ENCODE measurements at places on chromosomes 4 and X.

DNA sequence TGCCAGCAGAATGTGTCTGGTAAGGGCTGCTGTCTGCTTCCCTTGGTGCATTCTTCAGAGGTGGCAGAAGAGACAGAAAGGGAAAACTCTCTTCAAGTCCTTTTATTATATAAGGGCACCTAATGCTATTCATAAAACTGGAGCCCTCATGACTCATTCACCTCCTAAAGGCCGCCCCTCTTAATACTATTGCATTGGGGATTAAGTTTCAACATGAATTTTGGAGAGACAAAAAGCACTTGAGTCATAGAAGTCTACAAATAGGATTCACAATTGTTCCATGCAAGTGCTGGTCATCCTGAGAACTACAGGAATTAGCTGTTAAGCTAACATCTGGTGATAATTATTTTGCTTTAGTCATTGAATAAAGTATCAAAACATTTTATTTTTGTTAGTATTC, 349.5 kb downstream of the HS3ST1 start:
- no peak for DNase-seq

DNA sequence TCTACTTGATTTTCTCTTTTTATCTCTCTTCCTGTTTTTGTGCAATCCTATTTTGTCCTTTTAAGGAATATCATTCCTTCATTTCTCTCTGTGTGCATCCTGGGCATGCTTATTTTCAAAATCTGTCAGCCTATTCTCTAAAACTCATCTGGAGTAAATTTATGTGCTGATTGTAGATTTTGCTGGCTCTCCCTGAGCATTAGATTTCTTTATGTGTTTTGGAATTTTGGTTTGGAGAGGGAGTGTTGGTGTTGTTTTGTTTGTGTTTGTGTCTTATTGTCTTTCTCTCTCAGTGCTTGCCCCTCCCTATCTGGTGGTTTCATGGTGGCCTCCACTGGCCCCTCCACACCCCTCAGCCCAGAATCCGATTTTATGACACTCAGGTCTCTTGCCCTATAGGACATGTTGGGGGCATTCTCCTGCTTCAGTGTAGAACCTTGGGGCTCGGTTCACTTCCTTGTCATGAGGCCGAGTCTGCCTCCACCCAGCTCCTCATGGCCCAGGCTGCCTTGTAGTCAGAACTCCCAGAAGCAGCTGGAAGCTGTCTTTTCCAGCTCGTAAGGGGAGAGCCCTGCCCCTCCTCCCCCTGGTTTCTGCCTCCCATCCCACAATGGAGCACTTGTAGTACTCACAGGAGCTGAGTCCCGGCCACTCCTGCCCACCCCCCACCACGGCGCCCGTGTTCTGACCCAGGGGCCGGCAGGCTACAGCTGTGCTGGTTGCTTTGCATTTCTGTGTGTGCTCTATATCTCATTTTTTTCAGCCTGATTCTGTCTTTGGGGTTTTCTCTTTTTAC, 24.5 kb upstream of the PJA1 start:
- DNase-seq, result peak; percentile 52

GRCh38 chr4:184382189-184382846, 92.0 kb downstream of the IRF2 start:
- no peak for DNase-seq

DNA sequence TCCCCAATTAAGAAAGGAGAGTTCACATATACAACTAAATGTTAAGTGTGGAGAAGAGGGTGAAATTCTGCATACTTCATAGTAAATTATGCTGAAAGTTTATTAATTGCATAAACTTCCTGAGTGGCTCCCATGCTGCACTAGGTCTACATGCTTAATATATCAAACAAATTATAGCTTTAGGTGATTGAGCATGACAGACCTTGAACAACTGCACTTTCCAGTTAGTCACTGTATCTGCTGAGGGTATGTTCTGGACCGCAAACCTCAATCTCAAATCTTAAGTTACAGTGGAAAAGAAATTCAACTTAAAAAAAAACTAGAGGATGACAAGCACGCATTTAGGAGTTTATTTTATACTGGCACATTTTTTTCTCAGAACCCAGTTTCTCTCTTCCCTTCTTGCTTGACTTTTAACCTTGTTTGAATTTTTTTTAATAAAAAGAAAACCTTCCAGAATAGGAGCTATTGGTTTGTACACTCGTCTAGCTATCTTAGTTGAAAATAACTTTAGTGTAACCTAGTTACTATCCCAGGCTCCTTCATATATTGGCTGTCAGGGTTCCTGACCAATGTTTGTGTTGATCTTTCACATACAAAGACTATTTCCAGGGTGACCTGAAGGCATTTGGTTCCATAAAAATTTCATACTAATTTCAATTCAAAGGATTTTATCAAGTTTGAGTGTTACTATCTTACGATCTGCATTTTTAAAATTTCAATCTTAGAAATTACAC, 10.2 kb upstream of the FAM120C start:
- DNase-seq, result no peak

DNA sequence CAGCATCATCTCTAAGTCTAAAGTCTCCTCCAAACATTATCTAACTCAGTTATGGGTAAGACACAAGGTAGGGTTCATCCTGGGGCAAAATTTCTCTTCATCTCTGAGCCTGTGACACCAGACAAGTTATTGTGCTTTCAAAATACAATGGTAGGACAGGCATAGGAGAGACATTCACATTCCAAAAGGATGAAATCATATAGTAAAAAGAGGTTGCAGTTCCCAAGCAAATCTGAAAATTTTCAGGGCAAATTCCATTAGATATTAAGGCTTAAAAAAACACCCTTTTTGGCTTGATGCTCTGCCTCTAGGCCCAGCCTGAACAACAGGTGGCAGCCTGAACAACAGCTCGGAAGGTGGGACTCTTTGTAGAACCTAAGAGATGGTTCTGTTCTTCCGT, 448.3 kb upstream of the SLIT2 start:
- DNase-seq, result no peak

DNA sequence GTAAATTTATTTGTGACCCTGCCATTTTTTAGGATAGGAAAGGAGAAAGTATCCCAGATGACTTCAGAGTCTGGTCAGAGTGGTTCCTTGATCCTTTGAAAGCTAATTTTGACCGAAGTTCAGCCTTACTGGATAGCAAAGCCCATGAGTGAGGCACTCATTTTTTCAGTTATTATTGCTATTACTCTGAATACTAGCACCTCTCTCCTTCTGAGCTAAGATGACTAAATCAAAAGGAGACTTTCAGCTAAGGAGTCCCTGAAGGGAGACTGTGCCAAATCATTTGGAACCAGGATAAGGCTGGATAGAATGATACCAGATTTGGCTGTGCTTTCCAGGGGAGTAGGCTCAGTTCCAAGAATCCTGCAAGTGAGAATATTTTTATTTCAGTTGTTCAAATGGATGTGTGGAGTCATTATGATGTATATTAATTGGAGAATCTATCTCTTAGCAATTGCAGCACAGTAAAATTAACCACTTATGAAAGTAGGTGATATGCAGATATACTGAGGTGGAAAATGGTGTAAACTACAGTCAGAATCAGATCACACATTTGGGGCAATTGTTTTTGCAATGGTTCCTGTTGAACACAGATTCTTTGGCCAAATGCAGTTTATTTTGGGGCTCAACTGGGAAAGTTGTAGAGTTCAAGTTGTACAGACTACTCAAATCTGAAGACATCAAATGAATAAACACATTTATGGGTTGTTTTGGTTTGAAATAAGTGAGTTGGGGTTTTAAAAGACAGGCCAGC, 1.2 kb downstream of the P2RY10 start:
- no peak for DNase-seq

DNA sequence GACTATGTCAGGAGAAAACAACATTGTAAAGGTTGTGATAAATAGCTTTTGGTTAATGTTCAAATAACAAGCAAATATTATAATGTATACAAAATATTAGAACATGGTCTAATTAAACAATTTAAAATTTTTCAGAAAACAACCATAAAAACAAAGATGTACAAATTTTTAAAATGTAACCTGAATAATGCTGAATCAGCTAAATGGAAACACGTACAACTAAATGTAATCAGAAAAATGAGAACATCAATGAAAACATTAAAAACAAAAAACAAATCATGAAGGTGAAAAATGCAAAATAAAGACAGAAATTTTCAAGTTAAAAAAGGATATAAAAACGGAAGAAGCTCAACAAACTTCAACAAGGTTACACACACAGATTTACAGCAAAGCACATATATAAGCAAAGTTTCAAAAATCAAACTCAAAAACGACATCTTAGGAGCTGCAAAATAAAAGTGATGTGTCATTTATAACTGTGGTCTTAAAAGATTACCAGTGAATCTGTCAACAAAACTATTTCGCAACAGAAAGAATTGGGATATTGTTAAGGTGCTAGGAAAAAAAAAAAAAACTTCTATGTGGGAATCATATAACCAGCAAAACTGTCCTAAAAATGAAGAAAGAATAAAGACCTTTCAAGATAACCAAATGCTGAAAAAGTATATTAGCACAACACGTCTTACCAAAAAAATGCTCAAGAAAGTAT, 31.8 kb downstream of the ZNF732 start:
- no peak for DNase-seq

DNA sequence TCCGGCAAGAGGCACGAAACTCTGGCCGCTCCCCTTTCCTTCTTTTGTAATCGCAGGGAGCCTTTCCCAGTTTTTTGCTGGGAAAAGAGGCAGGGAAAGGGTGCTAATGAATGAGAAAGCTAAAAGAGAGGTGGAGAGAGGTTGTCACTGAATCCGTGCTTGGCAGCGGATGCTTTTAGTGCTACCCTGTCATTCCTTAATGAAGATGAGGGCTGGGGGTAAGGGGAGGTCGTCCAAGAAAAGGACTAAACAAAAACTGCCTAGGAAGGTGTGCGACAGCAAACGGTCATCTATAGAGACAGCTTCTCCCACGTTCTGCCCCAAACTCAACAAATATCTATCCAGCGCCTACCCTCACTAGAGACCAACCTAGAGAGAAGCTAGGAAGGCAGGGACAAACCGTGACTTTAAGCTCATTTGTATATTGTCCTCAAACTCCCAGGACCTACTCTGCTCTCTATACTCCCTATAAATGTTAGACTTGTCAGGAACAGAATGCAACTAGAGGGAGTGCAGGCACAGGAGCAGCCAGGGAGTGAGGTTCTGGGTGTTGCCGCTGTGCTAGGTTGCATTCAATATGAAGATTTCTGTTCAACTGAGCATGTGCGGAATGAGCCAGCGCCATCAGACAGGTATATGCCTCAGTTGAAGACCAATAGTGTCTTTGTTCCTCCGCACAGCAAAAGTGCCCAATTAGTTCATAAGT, 777 bp upstream of the CASK start:
- DNase-seq, result no peak

- no peak for DNase-seq
Observed at GRCh38 chr4:2166253-2166652, 75.7 kb downstream of the HAUS3 start.

- DNase-seq, result no peak
Observed at GRCh38 chr4:73721909-73722308, 18.5 kb upstream of the CXCL8 start.

- DNase-seq, result no peak
Observed at GRCh38 chrX:106952988-106953387, 32.8 kb downstream of the CLDN2 start.

GRCh38 chr4:16503421-16504100, 277.3 kb upstream of the TAPT1 start:
- peak; percentile 50 for DNase-seq

DNA sequence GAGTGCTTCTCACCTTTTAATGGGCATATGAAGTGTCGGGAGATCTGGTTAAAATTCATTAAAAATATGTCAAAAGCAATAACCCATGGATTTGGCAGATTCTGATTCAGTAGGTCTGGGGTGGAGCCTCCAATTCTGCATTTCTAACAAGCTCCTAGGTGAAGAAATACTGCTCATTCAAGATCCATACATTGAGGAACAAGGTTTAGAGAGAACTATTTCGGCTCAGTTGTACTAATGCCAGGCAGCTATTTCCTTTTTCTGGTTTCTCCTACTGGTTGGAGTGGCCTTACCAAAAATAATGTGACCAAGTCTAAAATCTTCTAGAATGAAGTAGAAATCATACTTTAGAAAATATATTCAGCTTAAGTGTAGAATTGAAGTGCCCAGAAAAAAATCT, 117.5 kb downstream of the TSPAN7 start:
- DNase-seq, result no peak
